NCI-H748 treated with DMSO at 0.1 percent for 48 hours (cell line): ENCODE measurements at places on chromosomes 13 and 19.

GRCh38 chr13:113650731-113651148, 7.3 kb downstream of the ATP4B start:
- DNase-seq, result no peak

DNA sequence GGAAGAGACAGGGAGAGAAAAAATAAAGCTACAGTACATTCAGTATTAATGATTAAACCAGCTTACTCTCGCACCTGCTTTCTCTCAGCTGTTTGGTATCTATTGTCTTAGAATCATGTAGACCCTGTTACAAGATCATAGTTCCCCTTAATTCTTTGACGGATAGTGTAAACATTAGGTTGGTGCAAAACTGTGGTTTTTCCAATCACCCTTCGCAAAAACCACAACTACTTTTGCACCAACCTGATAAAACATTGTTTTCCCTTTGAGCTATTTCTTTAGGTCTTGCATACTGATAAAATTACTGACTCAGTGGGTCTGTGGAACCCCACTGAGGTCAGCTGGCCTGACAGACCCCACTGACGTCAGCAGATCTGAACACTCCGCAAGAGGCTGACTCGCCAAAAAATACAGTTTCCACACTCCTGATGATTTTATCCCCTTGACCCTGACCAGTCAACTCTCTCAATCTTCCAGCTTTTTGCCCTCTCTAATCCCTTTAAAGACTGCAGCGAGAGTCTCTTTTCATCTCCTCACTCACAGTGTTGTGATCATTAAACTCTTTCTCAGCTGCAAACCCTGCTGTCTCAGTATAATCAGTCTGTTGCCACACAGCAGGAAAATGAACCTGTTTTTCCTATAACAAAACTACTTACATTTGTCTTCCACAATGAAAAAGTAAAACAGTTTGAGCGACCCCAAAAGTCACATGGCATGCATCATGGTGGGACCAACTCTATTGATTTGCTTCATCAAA, 123.9 kb downstream of the SLITRK6 start:
- DNase-seq, result no peak

- no peak for DNase-seq
Observed at GRCh38 chr13:34816245-34816884, 125.7 kb upstream of the NBEA start.

- DNase-seq, result no peak
Observed at GRCh38 chr13:61830475-61830874, 414.8 kb upstream of the PCDH20 start.

DNA sequence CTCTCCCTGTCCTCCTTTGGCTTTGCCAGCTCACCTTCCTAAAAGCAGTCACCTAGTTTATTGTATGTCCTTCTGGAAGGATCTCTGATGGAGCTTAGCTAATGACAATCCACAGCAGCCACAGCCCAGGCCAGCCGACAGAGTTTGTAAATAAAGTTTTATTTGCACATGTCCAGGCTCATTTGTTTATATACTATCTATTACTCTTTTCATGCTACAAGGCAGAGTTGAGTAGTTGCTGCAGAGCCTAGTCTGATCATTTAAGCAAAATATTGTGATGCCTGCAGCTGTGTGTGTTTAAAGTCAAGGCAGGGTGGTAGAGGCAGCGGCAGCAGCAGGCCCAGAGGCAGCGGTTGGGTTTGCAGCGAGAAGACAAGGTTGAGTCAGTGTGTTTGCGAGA, 32.6 kb downstream of the NKPD1 start:
- DNase-seq, result no peak

GRCh38 chr13:40996426-40997092, 22.6 kb downstream of the ELF1 start:
- DNase-seq, result no peak

DNA sequence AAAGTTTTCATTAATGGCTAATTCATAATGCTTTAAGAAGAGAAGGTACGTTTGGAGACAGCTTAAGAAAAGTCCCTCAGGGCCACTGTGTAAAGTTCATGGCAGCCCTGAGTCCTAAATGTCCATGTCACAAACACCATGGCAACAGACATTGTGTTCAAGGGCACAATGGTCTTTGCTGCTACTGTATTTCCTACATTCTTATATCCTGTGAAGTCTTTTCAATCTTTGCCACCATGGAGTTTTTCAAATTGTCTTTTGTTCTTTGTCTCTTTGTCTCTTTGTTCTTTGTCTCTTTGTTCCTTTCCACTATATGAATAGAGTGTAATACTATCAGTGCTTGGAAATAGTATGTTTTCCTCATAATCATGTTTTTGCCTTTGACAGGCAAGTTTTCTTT, 178.8 kb downstream of the VWA8 start:
- DNase-seq, result no peak

GRCh38 chr19:6593651-6594416, 2.9 kb upstream of the CD70 start:
- DNase-seq, result no peak

- no peak for DNase-seq
Observed at GRCh38 chr13:23449398-23450162, 16.1 kb upstream of the SACS start.

- no peak for DNase-seq
Observed at GRCh38 chr13:58018865-58019264, 387.3 kb downstream of the PCDH17 start.
